CD4-positive, alpha-beta T cell treated with Interferon gamma for 1 hour (primary cell): ENCODE measurements at places on chromosomes 2 and 18.

GRCh38 chr18:35236571-35237363 lies 4.1 kb upstream of the ZNF397 start:
- no peak for DNase-seq

- no peak for DNase-seq
Measured at GRCh38 chr2:105883911-105884694, 139.4 kb downstream of the NCK2 start.

DNA sequence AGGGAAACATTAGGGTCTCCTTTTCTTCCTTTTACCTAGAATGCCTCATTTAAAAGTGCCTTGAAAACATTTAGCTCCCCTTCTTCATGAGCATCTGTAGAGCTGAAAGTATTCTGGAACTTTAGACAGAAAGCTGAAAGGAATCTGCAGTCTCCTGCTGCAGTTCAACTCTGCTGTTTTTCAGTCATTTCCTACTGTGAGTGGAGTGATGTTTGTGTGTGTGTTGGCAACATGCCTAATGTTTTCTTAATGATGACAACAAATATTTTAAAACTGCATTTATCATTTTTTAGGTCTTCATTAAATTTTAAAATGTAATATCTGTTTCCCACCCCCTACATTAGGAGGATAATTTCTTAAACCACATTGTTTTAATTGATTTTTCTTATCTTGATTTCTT lies 66.6 kb downstream of the TWSG1 start:
- no peak for DNase-seq

DNA sequence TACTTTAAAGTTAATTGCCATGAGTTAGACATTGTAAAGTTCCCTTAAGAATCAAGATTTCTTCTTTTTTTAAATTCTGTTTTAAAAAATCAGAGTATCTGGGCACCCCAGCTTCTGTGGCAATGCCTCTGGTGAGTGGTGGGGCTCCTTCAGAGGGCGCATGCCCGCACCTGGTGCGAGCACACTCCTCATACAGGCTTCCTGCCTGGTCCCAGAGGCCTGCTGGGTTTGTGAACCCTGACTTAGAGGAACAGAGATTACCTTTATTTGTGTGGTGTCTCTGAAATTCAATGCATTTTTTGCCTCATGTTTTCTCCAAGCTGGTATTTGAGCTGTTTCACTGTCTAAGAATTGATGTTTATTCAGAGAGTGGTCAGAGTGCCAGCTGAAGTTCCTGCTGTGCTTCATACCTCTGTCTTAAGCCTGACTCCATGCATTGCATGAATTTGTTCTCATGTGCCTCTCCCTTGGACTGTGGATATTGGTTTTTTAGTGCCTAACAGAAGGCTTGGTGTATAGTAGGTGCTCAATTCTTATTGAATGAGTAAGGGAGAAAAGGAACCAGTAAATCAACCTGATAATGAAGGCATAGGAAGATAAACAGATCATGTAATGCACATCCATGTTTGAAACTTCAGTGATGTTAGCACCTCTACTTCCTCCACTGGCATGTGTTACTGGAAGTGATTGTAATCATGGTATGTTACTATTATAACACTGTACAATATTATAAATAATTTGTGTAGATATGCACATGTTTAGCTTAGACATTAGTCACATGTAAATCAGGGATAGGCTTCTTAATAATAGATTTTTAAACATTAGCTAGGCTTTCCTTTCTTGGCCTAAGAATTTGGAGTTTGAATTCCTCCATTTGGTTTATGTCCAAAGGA lies 29.0 kb downstream of the PHLPP1 start:
- DNase-seq, result peak; percentile 5
